Fibroblast of skin of right biceps (primary cell): ENCODE measurements at places on chromosomes 5 and 9.
A peak's percentile ranks its signal among the peaks of the same experiment; 100 is the strongest.

GRCh38 chr9:114737118-114737517 lies 55.1 kb upstream of the TEX48 start:
- DNase-seq, result no peak

GRCh38 chr9:80320480-80320879 lies 748.7 kb downstream of the TLE4 start:
- peak; percentile 34 for DNase-seq

DNA sequence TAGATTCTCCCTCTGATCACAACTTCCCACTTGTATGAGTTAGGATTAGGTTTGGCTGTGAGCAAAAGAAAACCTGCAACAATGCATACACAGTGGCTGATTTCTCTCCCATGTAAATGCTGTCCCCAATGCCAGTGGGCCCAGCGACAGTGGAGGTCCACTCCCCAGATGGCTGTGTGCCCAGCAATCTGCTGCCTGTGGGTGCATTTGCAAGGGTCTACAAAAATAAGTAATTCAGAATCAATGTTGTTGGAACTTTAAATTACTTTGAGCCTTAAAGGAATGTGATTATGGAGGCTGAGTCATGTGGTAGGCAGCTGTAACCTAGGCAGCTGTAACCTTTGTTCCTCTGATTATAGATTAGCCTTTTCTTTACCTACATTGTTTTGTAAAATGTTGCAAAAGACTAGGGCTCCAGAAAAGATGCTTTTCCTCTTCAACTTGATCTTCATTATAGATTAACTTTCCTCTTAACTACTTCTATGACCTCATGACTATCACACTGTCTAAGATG lies 14.2 kb upstream of the MXD3 start:
- DNase-seq, result no peak

DNA sequence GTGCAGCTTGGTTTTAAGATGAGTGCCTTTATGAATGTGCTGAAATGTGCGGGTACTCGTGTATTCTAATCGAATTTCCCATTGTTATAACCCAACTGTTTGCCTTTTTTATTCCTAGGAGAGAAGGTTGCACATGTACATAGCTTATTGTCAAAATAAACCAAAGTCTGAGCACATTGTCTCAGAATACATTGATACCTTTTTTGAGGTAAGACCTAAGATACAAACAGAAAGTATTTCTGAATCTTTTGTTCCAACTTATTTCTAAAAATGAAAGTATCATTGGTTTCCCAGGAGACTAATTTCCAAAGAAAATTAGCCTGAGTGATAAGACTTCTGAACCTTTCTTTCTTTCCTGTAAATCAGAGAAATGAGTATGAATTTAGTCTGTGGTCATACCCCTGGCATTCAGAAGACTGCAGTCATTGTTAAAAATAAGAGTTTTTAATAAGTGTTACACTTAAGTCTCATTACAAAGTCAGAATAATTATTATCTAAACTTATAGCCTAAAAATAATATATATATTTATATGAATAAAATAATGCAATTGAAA lies 102.4 kb upstream of the OTULINL start:
- DNase-seq, result no peak

DNA sequence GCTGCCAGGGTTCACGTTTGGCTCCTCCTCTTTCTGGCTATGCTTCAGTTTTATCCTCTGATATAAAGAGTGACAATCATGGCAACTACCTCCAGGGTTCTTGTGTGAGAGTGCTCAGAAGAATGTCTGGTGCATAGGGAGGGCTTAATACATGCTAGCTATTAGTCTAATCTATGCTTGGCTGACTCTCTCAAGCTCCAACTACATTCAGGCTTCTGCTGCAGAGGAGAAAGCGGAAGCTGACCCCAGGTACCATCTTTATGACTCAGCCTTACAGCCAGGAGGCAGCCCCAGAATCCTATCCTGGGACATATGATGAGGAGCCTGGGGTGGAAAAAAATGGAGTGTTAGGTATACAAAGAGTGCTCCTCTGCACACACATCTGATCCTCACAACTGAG lies 32.1 kb upstream of the RASGRF2 start:
- DNase-seq, result no peak

- DNase-seq, result no peak
Measured at GRCh38 chr9:127915801-127916719, 781 bp downstream of the ST6GALNAC4 start.

DNA sequence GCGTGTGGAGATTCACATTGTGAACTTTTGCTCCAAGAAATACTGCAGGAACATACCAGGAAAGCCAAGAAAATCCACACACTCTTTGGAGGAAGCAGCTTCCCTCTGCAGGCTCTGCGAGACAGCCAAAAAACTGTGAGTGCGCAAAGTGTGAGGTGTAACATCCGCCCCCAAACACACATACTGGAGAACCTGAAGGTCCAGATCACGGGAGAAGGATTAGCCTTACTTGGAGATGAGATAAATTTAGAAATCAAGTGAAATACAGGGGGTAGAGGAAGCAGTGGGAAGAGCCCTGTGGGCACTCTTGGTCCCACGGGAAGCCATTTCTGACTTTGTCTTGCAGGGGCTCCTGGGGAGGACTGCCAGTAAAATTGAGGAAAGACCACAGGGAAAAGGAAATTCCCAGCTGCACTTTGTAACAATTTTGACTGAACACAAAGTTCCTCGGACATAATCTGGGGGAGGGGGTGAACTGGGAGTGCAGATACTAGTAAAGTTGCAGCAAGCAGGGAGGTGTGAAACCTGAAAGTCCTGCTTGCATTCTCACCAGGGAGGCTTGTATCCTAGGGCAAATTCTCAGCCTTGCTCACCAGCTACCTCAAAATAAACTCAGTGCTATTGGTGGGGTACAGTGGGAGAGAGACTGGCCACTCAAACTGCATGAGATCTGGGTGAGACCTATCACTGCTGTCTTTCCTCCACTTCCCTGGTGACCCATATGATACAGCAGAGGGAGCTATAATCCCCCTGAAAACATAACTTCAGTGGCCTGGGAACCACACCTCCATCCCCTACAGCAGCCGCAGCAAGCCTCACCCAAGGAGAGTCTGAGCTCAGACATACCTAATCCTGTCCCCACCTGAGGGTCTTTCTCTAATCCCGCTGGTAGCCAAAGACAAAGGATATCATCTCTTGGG lies 109.1 kb downstream of the ALDH1A1 start:
- DNase-seq, result no peak

- no peak for DNase-seq
Measured at GRCh38 chr9:75633451-75634057, 256.9 kb upstream of the PCSK5 start.

- DNase-seq, result peak; percentile 96
Measured at GRCh38 chr9:70413799-70414775, at the start of gene KLF9. Gene KLF9 (minus strand): TSS chr9:70414657. CDS start chr9:70413363, 1,294 bp downstream.

DNA sequence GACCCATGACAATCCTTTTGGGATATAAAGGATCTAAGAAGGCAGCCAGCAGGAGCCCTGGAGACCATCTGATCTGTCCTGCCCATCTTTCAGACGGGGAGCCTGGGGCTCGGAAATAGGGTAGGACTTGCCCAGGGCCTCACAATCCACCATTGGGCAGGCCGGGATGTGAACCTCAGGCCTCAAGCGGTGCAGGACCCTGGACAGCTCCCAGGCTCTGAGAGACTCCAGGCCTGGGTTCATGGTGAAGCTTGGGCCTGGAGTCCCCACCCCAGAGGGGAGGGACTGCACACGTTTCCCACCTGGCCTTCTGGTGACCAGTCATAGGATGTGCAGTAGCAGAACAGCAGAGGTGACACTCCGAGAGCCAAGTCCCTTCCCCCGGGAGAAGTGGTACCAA lies 36.6 kb upstream of the RAPGEF1 start:
- peak; percentile 45 for DNase-seq

- DNase-seq, result peak; percentile 22
Measured at GRCh38 chr9:78865737-78866136, 568.8 kb downstream of the PSAT1 start.

- peak; percentile 91 for DNase-seq
Measured at GRCh38 chr9:121902461-121903135, 190.5 kb downstream of the TTLL11 start.

- DNase-seq, result peak; percentile 90
Measured at GRCh38 chr5:143258559-143259253, 144.8 kb downstream of the NR3C1 start.

GRCh38 chr5:124289641-124290311 lies 456.7 kb downstream of the ZNF608 start:
- DNase-seq, result no peak

- DNase-seq, result no peak
Measured at GRCh38 chr5:25458628-25459027, 813.9 kb upstream of the CDH10 start.

GRCh38 chr5:41921166-41921565 lies 3.9 kb upstream of the FBXO4 start:
- no peak for DNase-seq

- no peak for DNase-seq
Measured at GRCh38 chr9:118148990-118149389, 444.8 kb downstream of the TLR4 start.

DNA sequence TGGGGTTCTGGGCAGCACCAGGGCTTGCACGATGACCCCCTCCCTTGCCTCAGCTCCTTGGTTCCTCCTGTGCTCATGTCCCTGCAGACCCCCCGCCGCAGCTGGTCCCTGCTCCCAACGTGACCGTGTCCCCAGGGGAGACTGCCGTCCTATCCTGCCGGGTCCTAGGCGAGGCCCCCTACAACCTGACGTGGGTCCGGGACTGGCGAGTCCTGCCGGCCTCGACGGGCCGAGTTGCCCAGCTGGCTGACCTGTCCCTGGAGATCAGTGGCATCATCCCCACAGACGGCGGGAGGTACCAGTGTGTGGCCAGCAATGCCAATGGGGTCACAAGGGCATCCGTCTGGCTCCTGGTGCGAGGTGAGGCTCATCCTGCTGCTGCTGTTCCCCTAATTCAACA lies 39.1 kb downstream of the HMCN2 start:
- no peak for DNase-seq

- DNase-seq, result no peak
Measured at GRCh38 chr5:143698574-143698973, 113.4 kb upstream of the HMHB1 start.

GRCh38 chr9:87699835-87700234 lies 26.1 kb upstream of the CTSL start:
- DNase-seq, result no peak

DNA sequence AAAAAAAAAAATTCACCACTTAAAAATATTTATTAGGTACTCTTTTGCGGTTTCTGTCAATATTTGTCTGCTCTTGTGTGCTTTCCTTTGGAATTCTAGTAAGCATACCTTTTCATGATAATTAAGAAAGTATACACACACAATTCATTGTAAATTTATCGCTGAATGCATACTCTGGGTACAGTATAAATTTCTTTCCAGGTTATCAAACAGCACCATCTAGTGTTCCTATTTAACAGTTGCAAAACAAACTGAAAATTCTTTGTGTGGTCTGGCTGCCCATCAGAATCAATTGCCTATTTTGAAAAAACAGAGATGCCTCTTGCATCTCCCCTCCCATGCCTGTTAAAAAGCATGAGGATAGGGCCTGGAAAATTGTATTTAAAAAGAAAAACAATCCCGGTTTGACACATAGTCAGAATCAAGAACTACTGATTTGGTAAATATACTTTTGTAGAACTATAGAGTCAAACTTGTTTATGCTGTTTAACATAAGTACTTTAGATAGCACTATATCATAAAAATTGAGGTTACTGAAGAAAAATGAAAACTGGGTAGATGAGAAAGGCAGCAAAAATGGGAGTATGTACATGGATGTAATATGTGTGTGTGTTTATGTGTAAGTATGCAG lies 16.2 kb downstream of the PGGT1B start:
- peak; percentile 36 for DNase-seq

GRCh38 chr5:79702606-79703380 lies 13.2 kb downstream of the CMYA5 start:
- peak; percentile 27 for DNase-seq

DNA sequence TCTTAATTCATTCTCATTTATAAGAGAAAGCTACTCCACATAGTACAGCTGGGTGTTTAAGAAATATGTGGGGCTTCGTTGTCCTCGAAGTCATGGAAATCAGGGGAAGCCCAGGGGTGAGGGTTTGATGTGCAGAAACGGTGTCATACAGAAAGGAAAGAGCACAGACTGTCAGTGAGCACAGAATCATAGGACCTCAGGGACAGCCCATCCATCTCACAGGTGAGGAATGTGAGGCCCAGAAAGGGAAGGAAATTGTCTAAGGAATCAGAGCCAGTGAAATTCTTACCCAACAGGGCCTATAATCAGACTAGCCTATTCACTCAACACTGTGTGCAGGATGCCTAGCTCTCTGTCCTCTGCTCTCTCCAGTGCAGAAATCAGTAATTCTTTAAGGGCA lies 535.6 kb downstream of the SPOCK1 start:
- no peak for DNase-seq

- peak; percentile 64 for DNase-seq
Measured at GRCh38 chr9:124795881-124796431, 19.0 kb downstream of the OLFML2A start.

- peak; percentile 64 for DNase-seq
Measured at GRCh38 chr5:179343719-179344430, 1.4 kb downstream of the ADAMTS2 start.

DNA sequence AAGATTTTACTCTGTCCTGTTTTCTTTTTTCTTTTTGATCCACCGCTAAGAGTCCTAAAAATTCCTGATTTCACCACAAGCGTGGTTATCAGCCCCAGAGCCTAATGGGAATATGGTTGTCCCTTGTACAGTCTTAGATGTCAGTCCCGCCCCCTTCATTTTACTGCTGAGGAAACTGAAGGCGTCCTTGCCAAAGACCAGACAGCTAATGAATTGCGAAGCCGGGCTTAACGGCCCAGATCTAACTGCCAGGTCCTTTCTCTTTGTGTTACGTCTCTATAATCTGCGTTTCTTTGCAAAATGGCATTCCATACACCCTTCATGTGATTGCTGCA lies 497 bp downstream of the NSA2 start:
- DNase-seq, result peak; percentile 47

DNA sequence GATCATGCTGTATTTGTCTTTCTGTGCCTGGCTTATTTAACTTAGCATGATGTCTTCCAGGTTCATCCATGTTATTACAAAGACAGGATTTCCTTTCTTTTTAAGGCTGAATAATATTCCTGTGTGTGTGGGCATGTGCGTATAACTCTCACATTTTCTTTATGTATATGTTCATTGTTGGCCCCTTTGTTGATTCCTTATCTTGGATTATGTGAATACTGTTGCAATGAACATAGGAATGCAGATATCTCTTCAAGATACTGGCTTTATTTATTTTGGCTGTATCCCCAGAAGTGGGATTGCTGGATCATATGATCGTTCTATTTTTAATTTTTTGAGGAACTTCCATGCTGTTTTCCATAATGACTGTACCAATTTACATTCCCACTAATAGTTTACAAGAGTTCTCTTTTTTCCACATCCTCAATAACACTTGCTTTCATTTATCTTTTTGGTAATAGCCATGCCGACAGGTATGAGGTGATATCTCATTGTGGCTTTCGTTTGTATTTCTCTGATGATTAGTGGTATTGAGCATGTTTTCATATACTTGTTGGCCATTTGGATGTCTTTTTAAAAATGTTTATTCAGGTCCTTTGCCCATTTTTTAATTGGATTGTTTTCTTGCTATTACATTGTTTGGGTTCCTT lies 38.0 kb downstream of the CREBRF start:
- DNase-seq, result peak; percentile 90

- no peak for DNase-seq
Measured at GRCh38 chr9:33227008-33227398, 13.0 kb upstream of the SPINK4 start.
